ENCODE measurements at places on chromosomes 12 and 14. TPM values are rescaled to one million over a fixed set of nuclear protein-coding genes. Genes with fewer than 3 reads are reported as not detected.

- no peak for DNase-seq
Observed at GRCh38 chr12:91603060-91603459, 420.4 kb upstream of the DCN start.

GRCh38 chr14:56160088-56160487 lies 41.9 kb downstream of the PELI2 start:
- DNase-seq: no peak

DNA sequence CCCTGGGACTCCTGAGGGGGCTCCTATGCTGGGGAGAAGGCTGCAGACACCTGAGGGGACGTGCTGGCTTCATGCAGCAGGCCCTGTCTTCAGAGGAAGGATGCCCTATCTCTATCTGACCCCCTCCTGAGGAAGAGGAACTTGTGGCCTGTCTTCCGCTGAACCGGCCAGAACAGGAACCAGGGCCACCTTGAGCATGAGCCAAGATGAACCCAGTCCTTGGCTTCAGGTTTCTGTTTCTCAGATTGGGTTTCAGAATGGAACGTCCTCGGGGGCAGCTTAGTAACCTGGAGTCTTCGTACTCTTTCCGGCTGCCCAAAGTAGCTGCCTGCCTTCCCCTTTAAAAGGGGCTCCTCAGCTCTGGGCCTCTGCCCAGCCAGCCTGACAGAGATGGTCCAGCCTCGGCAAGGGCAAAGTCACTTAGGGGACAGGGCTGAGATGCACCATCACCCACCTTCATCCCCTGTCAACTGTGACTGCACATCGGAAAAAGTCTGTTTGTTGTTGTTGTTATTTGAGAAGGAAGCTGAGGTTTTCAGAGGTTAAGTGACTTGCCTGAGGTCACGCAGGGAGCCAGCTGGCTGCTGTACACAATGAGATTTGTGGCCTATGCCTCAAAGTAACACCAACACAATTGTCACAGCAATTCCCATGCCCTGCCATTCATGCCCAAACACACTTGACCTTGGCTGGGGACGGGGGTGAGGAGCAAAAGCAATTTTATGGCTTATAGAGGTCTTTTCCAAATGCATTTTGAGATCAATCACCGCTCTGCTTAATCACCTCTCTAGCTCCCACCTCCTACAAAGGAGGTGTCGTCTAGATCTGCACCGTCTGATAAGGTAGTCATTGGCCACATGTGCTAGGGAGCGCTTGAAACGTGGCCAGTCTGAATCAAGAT lies 13.4 kb downstream of the ASB2 start:
- peak; percentile 49 for DNase-seq

DNA sequence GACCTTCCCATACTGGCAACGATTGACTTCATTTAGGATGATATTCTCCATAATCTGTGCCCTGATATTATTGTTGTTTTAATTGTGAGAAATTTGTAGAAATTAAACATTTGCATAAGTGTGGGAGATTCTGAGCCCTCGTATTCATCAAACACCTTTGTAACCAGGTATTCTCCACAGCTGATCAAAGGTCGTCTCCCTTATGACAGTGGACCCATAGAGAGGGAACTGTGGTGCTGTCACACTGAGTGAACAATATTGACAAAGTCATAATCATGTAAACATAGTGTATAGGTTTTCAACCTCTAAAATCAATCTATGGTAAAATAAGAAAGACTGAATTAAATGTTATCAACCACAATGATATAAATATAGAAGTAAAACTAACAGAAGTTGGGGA lies 14.9 kb upstream of the PLEKHG3 start:
- DNase-seq: no peak

DNA sequence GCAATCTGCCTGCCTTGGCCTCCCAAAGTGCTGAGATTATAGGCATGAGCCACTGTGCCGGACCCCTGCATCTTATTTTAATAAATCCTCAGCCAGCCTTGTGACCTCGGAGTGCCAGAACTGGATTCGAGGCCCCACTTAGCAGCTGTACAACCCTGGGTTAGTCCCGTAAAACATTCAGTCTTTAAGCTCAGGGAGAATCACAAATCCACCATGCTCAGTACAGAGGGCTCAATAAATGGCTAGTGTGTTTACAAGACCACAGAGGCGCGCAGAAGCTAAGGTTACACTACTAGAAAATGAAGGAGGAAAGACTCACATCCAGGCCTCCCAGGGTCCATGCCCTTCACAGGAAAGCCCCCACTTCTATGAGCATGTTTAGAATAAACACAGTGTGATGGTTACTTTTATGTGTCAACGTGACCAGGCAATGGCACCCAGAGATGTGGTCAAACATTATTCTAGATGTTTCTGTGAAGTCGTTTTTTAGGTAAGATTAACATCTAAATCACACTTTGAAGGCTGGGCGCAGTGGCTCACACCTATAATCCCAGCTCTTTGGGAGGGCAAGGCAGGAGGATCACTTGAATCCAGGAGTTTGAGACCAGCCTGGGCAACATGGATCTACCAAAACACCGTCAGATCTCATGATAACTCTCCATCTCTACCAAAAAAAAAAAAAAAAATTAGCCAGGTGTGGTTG lies 55.3 kb downstream of the CLMN start:
- no peak for DNase-seq

- DNase-seq: no peak
Observed at GRCh38 chr12:106123551-106124081, 15.1 kb downstream of the NUAK1 start.

DNA sequence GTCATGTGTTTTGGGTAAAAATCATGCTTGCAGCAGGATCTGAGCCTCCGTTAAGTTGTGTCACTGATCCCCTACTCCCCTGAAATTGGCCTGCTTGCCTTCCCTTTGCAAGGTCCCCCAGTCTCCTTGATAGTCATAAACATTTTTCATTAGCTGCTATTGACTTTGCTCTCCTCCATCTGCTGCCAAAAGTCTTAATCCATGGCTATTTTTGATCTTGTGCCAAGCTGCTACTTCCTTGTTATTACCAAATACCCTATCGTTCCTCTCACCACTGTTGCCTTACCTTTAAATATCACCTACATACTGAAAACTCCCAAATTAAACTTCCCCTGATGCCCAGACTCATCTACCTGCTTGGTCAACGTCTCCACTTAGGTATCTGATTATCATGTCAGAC lies 148.3 kb downstream of the PHLDA1 start:
- no peak for DNase-seq

DNA sequence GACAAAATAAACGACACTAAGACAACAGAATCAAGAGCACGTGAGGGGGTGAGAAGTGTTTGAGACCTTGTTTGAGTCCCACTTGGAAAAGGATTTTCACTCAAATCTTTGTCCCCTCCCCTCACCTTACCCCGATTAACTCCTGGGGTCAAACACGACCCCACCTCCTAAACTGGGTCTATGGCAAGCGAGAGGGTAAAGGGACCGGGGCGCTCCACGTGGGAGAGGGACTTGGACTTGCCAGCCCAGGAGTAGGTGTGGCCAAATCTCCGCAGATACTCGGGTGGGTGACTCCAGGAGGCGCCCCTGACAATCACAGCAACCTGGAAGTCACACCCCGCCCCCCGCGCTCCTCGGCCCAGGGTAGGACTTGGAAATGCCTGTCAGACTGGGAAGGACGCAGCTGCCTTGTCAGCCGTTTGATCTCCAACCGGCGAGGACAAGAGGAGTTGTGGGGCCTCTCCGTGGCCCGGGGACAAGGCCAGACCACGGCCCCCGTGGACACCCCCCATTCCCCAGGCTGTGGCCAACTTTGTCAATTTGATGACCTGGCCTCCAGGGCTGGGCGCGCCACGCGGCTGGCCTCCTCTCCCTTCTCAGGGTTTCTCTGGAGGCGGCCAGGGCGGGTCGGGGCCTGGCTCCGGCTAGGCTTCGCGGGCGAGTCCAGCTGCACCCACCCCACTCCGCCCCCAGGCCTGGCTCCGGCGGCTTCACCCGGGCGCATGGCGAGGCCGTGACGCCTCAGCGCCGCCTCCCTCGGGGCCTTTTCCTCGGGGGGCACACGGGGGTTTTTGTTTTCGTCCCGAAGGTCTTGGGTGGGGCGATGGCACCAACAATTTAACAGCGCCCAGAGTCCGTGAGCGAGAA lies 1.1 kb upstream of the BCL11B start:
- DNase-seq: peak; percentile 61

The SLCO1B1 gene
- not detected for total RNA-seq

DNA sequence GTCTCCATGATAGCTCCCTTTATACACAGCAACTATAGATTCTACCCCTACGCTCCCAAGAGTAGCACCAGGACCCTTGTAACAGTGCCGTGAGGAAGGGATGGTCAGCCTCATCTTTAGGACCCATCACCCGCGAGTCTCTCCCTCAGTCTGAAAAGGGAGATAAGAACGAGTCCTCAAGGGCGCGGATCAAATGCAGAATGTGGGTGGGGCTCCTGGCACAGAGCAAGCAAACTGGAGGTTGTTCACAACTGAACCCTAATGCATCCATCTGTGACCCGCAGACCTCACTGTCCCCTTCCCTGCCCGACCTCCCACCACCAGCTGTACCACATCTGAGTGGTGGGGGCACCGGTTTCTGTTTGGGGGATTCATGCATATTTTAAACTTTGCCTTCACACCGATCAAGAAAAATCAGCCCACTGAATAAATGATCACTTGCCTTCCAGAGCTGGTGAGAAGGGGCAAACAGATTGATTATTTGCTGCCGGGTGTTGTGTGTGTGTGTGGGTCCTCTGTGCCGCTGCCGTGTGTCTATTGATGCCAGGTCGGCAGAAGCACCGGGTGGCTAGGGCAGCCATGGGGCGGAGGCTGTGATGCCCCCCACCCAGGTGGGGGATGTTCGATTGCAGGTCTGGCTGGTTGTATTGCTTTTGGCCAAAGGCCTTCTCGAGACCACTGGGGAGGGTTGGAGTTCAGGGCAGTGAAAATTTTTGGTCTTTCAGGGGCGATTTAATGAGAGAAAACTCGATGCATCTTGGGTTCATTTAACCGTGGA lies 35.7 kb upstream of the BEGAIN start:
- DNase-seq: no peak

DNA sequence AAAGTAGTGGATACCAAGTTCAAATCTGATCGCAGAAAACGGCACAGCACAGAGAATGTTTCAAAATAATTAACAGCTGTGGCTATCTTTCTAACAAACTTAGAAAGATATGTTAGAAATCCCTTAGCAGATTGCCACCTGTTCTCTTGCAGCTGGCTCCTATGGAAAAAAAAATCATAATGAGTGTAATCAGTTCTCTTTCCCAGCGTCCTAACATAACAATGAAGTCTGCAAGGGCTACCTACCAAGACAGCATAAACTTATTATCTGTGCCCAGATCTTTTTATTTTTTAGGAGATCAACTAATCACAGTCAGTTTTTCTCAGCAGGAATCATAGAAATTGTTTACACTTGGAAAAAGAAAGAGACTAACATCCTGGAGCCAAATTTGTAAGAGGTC lies 358.6 kb upstream of the FOXG1 start:
- no peak for DNase-seq

GRCh38 chr12:110791589-110791988 lies 48.9 kb upstream of the PPP1CC start:
- no peak for DNase-seq

The ZBTB42 gene
- 8.6 TPM for total RNA-seq

GRCh38 chr12:32110942-32111341 lies 4.3 kb downstream of the BICD1 start:
- no peak for DNase-seq

DNA sequence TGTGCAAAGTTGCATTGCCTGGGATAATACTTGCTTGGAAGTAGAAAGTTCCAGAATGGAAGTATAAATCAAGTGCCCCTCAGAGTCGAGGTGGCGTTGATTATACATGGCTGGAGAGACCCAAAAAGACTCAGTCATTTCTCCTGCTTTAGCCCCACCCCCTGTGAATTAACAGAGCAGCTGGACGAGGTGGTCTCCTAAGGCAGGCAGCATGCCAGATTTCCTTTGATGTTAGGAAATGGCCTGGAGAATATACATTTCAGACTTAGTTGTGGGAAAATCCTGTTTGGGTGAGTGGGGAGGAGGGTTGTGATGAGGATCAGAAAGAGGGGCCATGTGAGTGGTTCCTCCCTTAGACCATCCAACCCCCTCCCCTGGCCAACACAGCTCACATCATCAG lies 406.1 kb upstream of the TMPO start:
- DNase-seq: no peak

The REM2 gene
- total RNA-seq: 5.7 TPM

The KLRC1 gene
- total RNA-seq: 4.4 TPM

The BHLHE41 gene
- total RNA-seq: 0.44 TPM

- no peak for DNase-seq
Observed at GRCh38 chr12:40989785-40990184, 198.3 kb upstream of the PDZRN4 start.

- DNase-seq: no peak
Observed at GRCh38 chr14:69443296-69443805, 41.2 kb upstream of the PLEKHD1 start.

- peak; percentile 76 for DNase-seq
Observed at GRCh38 chr14:105491366-105491973, 424 bp downstream of the TEDC1 start.

DNA sequence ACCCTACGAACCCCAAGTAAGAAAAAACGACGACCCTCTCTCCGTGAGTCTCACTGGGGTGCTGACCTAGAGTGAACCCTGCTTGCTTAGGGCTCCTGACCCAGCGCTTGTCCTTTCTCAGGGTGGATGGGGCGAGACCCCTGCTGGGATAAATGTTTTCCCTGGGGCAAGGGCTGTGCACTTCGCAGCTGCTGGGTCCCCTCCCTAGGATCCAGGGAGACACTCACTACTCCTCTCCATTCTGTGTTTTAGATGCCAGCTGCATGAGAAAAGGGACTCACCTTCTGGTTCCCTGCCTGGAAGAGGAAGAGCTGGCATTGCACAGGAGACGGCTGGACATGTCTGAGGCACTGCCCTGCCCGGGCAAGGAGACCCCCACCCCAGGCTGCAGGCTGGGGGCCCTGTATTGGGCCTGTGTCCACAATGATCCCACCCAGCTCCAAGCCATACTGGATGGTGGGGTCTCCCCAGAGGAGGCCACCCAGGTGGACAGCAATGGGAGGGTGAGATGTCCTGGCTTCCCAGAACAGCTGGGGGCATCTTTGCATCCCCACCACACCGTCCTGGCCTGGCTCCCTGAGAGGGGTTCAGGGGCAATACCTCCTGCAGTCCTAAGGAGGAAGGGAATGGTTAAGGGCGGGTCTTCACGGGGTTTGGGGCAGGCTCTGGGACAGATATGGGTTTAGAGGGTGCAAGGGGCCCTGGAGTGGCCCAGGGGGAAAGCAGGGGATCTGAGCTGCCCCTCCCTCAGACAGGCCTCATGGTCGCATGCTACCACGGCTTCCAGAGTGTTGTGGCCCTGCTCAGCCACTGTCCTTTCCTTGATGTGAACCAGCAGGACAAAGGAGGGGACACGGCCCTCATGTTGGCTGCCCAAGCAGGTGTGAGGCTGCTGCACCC lies 663 bp downstream of the ANKRD33 start:
- no peak for DNase-seq

GRCh38 chr12:67698672-67699581 lies 50.4 kb downstream of the DYRK2 start:
- peak; percentile 54 for DNase-seq

DNA sequence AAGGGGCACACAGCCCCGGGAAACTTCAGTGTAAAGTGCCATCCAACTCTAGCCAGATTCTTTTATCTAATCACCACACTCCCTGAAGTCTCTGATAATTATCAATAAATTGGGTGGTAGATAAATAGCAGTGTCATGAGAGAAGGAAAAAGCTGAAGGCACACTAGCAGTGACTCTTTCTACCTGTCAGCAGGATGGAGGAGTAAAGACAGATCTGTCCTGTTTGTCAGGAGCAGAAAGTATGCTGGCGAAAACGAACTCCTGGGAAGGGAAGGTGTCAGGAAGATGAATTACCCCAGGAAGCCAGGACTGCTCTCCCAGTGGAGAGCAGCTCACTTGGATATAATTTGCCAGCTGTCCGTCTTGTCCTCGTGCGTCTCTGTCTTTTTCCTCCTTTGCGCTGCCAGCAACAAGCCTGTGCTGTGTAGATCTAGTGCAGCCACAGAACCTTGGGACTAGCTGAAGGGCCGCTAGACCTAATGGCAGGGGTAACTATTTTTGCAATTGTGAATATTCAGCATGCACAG lies 981.9 kb downstream of the DIO2 start:
- DNase-seq: no peak
